ENCODE measurements at places on chromosomes 4 and X.

GRCh38 chrX:57121816-57122215, 468 bp upstream of the SPIN2B start:
- DNase-seq, result no peak

DNA sequence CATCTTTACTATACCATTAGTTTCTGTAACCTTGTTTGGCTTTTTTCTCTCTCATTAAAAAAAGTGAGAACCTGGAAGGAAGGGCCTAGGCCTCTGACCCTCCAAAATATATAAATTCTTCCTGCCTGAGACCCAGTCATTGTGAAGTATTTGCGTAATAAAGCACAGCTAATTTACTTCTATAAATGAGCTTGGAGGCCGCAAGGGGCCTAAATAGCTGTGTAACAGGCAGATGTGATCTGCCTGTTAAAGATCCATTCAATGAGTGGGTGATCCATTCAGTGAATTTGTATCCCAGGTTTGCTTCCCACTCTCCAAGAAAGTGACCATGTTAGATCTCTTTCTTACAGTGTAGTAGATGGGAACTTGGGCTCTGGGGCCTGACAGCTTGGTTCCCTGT, 595 bp upstream of the PYURF start:
- no peak for DNase-seq

- no peak for DNase-seq
Observed at GRCh38 chr4:127103681-127104115, 529.1 kb upstream of the INTU start.

GRCh38 chrX:132480581-132481203, 8.1 kb downstream of the MBNL3 start:
- DNase-seq, result no peak

DNA sequence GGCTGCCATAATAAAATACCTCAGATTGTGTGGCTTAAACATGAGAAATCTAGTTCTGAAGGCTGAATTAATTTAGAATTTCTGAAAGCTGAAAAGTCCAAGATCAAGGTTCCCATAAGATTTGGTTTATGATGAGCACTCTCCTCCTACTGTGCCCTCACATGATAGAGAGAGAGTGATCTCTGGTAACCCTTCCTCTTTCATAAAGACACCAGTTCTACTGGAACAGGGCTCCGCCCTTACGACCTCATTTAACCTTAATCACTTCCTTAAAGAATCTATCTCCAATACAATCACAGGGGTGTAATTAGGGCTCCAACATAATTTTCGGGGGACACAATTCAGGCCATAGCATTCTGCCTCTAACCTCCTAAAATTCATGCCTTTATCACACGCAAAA, 194.0 kb upstream of the MAB21L2 start:
- DNase-seq, result no peak

DNA sequence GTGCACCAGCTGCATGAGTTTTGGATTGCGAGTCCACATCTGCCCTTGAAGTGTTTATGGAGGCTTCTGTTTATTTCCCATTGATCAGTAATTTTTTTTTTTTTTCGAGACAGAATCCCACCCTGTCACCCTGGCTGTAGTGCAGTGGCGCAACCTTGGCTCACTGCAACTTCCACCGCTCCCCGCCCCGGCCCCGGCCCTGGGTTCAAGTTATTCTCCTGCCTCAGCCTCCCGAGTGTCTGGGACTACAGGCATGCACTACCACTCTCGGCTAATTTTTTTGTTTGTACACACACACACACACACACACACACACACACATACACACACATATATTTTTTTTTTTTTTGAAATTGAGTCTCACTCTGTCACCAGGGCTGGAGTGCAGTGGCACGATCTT, 46.1 kb downstream of the SMAD1 start:
- no peak for DNase-seq

GRCh38 chr4:71004281-71004851, 10.9 kb downstream of the DCK start:
- peak; percentile 9 for DNase-seq

- DNase-seq, result no peak
Observed at GRCh38 chr4:44978020-44978419, 251.7 kb upstream of the GNPDA2 start.

DNA sequence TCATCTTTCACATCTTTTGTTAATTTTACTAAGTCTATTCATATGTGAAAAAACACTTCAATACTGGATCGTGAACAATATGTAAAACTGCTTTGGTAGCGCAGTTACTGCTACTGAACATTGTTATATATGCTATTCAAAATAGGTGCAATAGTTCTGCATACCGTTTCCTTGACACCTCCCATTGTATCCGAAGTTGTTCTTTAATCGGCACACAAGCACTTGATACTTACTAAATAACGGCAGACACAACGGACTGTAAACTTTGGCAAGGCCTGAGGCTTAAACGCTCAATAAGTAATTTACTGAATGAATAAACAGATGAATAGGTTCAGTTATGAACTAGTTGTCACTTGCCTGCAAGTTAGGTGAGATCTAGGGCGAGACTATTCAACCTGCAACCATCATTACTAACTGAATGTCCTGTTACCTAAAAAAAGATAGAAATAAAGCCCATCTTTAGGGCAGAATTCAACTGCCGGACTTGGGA, 620 bp downstream of the ANAPC10 start:
- DNase-seq, result no peak

- no peak for DNase-seq
Observed at GRCh38 chr4:130288576-130288975, 1192.6 kb downstream of the C4orf33 start.

- DNase-seq, result no peak
Observed at GRCh38 chr4:4662230-4662629, 120.4 kb upstream of the STX18 start.

DNA sequence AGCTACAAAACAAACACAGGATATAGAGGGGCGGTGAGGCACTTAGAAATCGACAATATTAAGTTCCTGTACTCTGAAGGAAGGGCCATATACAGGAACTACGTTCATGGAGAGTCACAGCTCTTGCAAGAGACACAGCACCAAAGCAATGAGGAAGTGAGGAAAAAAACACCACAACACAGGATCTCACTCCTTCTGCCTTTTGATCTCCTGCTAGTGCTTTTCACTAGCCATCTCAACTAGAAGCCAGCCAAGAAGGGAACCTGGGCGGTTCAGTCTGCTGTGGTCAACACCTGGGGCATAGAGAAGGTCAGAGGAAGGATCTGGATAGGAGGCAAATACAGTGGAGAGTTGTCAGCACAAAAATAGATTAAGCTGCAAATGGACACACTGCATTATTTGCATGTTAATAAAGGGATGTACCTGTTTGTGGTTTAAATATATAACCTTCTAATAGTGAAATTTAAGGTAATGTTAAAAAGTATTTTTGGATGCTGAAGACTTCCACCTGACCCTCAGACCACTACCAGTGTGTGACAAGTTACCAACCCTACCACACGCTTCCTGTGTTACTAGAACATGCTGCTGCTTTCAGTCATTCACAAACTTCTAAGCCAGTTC, 104.6 kb downstream of the DTHD1 start:
- DNase-seq, result no peak

GRCh38 chr4:178633263-178633662, 1191.0 kb upstream of the AGA start:
- no peak for DNase-seq

DNA sequence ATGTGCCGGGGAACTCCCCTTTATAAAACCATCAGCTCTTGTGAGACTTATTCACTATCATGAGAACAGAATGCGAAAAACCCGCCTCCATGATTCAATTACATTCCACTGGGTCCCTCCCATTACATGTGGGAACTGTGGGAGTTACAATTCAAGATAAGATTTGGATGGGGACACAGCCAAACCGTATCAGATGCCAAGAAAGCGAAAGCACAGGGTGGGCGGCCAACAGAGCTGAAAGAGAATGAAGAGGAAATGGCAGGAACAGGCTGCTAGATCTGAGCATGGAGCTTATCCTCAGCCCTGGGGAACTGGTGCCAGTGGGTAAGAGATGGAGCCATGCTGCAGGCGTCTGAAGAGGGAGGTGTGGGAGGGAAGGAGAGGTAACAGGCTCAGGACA, 117.7 kb upstream of the PNPLA4 start:
- DNase-seq, result no peak
